ENCODE measurements at places on chromosomes 3 and 15.
A peak's percentile ranks its signal among the peaks of the same experiment; 100 is the strongest.

GRCh38 chr15:82810890-82811426 lies 1.5 kb downstream of the WHAMM start:
- DNase-seq = peak; percentile 80

- no peak for DNase-seq
These were observed 220.2 kb downstream of the MTHFS start for GRCh38 chr15:79676621-79677020.

DNA sequence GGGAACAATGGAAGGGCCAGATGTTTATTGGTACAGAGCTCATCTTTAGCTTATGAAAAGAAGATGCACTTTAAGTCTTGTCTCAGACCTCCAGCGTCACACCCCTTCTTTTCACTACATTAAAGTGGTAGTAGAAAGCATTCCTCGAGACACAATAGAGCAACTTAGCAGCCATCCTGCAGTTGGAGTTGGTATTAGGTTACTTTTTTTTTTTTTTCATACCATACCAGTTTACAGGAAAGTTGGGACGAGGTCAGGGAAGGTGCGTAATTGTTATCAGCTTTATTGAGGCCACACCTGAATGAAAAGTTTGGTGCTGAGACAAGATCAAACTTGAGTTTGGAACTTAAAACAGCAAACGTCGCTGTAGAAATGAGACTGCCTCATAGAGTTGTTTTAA lies 203.8 kb downstream of the SOX2 start:
- DNase-seq = no peak

GRCh38 chr15:27468151-27468591 lies 497.2 kb downstream of the GABRG3 start:
- no peak for DNase-seq

- no peak for DNase-seq
These were observed 148.6 kb upstream of the NR2F2 start for GRCh38 chr15:96181873-96182301.

- DNase-seq = no peak
These were observed 17.0 kb downstream of the ITPR1 start for GRCh38 chr3:4509983-4510755.

GRCh38 chr15:61141497-61142125 lies 87.5 kb downstream of the RORA start:
- DNase-seq = no peak

GRCh38 chr15:92184679-92185230 lies 208.9 kb upstream of the ST8SIA2 start:
- DNase-seq = no peak

DNA sequence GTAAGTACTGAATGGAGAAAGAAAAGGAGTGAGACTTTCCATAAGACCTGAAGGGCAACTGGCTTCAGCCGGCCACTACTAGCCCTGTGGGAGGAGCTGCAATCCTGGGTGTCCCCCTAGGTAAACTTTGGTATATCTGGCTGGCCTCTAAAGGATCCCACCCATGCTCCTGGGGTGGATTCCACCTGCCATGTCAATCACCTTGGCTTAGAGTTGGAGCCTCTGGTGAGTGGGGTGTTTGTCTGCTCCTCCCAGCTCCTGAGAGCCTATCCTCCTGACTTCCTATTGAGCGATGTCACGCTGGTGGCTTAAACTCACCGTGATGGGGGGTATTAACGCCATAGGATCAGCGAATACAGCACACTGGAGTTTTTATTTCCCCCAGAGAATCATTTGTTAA lies 2.6 kb downstream of the SPTBN5 start:
- DNase-seq = no peak

- DNase-seq = no peak
These were observed 399.6 kb upstream of the TBL1XR1 start for GRCh38 chr3:177596816-177597271.

DNA sequence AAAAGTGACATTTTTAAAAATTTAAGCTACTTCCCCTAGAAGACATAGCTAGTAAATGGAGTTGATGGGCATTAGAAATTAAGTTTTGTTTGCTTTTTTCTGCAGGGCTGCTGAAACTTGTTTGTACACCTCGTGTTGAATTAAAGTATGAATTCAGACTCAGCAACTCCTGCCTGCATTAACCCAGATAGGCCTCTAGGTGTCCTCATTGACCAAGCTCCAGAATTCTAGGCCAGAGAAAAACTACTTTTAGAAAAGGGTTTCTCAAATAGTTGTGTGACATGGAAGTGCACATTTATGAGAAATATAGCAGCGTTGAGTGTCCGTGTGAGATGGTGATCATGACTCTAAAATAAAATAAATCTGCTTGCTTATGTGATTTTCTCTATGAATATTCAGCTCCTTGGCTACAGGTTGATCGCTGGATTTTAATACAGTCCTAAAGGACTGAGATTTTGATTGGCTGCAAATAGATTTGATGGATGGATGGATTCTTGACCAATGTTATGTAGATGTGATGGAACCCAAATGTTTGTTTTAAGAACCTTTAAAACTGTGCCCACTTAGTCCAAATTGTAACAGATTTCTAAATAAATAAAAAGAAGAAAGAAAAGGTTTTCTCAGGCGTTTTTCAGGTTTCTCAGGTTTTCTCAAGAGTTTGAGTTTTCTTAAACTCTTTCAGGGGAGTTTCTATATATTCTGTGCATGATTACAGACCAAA lies 39.4 kb upstream of the LMOD3 start:
- DNase-seq = peak; percentile 41

Measured in activated CD8-positive, alpha-beta T cell treated with anti-CD3 and anti-CD28 coated beads for 36 hours (primary cell).